GM18507 (cell line): ENCODE measurements at places on chromosomes 7 and 10.

- no peak for DNase-seq
These were observed 581.3 kb downstream of the ATRNL1 start for GRCh38 chr10:115674496-115674895.

GRCh38 chr10:36711361-36711760, 414.0 kb upstream of the ANKRD30A start:
- no peak for DNase-seq

DNA sequence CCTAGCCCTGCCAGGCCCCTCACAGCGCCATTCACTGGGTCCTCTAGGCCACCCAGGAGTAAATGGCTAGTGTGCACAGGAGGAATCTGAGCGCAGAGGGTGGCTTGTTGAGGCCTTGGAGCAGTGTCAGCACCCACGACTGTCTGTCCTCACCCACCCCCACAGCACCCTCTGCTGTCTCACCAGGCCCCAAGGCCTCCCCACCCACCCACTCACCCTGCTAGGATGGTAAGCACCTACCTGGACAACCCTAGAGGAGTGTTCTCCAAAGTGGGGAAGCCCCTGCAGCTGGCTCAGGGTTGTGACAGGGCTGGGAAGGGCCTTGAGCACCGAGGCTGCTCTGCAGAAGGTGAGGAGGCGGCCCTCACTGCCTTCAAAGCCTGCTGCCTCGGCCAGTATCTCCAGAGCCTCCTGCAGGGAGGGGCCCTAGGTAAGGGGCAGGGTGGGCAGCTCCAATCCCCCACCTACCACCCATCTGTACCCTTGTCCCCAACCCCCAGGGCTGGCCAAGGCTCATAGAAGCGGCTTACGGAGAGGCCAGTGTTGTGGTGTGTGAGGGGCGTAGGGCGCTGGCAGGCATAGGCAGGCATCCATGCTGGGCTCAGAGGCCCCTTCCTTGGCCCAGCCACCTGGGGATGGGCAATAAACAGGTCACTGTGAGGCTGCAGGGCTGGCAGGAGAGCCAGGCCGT, 2.9 kb downstream of the POLM start:
- DNase-seq, result no peak

DNA sequence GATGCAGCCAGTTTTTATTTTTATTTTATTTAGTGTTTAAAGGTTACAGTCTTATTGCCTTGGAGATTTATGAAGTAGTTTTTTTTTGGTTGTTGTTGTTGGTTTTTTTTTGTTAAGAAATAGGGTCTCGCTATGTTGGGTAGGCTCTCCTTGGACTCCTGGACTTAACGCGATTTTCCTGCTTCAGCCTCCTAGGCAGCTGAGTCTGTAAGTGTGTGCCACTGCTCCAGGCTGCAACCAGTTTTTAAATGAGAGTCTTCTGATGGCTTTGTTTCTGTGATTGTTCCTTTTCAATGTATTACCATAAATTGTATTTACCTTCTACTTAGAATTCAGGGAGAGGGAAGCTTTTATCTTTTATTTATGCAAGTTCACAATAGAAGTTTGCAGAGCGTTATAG, 62.8 kb downstream of the BICC1 start:
- DNase-seq, result no peak

DNA sequence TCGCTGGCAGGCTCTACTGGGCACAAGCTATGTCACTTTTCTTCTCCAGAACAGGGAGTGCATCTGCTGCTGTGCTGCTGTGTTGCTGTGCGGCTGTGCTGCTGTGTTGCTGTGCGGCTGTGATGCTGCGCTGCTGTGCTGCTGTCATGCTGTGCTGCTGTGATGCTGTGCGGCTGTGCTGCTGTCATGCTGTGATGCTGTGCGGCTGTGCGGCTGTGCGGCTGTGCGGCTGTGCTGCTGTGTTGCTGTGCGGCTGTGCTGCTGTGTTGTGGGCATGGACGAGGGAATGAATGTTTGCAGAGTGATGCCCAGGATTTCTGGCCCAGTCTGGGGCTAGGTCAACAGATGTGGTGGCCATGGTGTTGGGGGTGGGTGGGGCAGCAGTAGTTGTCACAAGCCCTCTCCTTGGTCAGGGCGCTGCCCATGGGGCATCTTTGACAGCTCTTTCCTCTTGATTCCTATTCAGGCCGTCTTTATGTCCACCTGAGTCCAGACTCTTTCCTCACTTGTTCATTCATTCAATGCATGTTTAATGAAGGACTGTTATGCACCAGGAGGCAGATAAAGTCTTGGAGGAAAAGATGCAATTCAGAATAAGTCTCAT, 55.6 kb downstream of the C10orf120 start:
- DNase-seq, result no peak

- no peak for DNase-seq
These were observed 17.4 kb downstream of the PDE6C start for GRCh38 chr10:93629647-93630305.

DNA sequence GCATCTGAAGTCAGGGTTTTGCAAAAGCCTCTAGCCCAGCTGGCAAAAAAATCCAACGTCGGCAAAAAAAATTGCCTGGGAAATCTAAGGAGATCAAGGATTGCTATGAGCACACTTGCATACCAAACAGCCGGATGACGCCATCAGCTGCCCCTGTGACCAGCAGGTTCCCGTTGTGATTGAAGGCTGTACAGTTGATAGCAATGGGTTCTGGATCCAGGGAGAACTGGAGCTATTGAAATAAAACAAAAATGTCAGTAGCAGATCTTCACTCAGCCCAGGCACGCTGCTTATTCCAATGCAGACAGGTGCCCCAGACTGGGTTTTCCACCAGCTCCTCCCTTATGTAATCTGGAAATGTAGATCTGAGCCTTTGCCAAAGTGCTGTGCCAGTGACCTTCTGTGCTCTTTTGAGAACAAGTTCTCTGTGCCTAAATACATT, 18.7 kb upstream of the CYREN start:
- no peak for DNase-seq

GRCh38 chr7:157604661-157605381, 268.0 kb downstream of the DNAJB6 start:
- DNase-seq, result no peak

DNA sequence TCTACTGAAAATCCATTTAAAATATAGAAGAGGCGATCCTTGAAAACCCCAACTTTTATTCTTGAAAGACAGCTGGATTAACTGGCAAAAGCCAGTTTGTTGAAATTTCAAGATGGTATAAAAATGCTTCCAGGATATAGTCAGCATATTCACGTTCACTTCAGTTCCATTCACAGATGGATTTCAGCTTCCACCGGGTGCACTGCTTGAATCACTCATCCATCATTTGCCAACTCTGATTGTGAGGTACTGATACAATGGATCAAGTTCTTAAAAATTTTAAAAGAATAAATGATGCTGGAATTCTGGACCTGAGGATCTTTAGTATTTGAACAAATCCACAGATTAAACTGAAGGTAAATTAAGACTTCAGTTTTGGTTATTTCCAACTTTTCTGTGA, 2.4 kb downstream of the PURB start:
- no peak for DNase-seq

DNA sequence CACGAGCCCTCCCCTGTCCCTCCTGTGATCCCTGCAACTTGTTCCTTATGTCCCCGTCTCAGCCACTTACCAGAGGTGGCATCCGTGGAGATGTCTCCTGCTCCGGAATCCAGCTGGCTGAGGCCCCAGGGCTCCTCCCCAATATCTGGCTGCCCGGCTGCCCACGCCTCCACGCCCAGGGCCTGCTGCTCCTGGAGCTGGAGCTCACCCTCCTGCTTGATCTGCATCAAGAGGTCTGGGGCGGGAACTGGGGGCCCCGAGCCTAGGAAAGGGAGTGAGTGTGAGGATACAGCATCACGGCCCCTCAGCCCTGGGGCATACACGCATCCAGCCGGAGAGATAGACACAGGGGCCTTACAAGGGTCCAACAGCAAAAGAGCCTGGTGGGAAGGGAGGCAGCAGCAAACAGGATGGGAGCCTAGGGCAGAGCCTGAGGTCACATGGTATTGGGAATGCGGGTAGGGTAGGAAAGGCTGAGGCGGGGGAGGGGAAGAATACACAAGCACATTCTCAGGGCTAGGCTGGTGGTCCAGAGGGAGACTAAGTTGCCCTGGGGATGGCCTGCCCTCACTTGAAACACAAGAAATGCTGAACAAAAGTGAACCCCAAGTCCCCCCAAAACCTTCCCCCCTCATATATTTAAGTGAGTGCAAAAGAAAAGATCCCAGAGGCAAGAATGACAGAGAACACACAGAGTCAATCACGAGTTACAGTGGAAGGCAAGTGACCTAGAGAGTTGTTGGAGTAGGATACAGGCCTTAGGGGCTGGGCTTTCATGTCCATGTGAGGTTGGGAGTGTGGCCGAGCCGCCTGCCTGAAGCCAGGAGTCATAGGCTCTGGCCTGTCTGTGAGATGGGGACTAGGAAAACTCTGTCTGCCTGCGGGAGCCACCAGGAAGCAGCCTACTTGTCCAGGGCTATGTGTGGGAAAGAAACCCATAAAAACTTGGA, 16.9 kb upstream of the ZNF777 start:
- DNase-seq, result no peak

GRCh38 chr10:113177936-113178335, 227.9 kb downstream of the TCF7L2 start:
- DNase-seq, result no peak

- DNase-seq, result no peak
These were observed 40.6 kb upstream of the LRRC4 start for GRCh38 chr7:128071801-128072200.

- DNase-seq, result no peak
These were observed 74.7 kb upstream of the PRR15 start for GRCh38 chr7:29488977-29489376.

- DNase-seq, result no peak
These were observed 162.1 kb downstream of the KCNMA1 start for GRCh38 chr10:77475522-77475921.

DNA sequence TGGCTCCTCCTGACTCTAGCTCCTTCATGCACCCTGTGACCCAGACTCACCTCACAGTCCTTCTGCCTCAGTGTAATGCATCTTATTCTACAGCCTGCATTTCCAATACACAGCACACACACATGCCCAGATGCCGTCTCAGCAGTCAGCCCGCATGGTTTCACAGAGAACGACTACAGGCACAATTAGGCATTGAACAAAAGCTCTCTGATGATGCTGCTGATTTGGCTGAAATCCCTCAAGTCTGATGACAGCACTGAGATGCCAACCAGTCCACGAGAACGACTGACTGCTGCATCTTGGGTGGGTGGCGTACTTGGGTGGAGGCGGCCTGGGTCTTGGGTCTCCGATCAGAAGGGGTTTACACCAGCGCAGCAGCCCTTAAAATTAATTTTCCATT, 200.4 kb downstream of the TAX1BP1 start:
- DNase-seq, result no peak

DNA sequence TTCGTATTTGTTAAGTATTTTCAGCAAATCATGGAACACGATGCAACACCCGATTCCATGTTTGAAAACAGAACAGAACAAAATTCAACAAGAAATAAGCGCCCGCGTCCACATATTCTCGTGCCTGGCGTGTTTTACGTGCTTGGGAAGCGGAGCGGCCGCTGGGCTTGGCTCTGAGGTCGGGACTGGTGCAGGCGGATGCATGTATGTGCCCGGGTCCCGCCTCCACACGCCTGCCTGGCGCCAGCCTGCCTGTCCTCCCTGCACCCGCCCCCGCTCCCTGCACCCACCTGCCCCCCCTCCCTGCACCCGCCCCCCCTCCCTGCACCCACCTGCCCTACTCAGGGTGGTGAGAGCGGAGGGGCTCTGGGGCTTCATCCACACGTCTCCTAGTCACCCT, 454.5 kb downstream of the DNAJB6 start:
- DNase-seq, result no peak

DNA sequence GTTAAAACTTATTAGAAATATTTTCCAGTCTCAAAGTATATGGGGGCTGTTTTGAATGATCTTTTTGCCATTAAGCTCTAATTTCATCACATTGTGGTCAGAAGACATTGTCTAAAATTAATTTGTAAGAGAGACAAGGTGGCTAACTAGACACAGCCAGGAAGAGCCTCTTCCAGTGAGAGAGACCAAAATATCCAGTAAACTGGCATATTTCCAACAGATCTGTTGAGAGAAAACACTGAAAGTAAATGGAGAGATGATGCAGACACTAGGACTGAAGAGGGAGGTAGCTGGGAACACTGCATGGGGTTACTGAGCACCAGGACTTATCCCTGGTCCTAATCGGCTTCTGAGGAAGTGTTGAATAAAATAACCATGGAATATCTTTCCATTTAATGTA, 101.5 kb upstream of the TAS2R16 start:
- DNase-seq, result no peak

DNA sequence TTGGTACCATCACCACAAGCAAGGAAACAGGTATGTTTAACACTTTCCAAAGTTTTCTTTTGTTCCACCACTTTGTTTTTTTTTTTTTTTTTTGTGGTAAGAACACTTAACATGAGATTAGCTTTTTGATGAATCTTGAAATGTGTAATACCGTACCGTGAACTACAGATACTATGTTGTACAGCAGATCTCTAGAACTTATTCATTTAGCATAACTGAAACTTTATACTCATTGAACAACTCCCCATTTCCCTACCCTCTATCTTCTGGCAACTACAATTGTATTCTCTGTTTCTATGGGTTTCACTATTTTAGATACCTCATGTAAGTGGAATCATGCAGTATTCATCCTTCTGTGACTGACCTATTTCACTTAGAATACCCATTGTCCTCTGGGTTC, 162.7 kb upstream of the ITGB1 start:
- DNase-seq, result no peak

DNA sequence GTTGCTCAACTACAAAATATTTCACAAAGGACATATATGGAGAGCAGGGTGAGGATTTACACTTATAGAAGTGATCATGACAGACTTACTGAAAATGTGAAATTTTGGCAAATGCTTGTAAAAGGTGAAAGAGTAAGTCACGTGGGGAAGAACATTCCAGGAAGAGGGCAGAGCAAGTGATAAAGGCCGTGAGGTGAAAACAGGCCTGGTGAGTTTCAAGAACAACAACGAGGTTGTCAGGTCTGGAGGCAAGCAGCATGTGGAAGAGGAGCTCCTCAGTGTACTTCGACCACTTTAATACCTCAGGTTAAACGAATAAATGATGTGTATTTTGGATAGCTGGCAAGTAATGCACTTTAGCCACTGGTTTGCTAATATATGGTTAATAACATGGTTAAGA, 706.7 kb downstream of the PCDH15 start:
- DNase-seq, result no peak

- DNase-seq, result no peak
These were observed 25.0 kb upstream of the FRMD4A start for GRCh38 chr10:14355750-14356149.

DNA sequence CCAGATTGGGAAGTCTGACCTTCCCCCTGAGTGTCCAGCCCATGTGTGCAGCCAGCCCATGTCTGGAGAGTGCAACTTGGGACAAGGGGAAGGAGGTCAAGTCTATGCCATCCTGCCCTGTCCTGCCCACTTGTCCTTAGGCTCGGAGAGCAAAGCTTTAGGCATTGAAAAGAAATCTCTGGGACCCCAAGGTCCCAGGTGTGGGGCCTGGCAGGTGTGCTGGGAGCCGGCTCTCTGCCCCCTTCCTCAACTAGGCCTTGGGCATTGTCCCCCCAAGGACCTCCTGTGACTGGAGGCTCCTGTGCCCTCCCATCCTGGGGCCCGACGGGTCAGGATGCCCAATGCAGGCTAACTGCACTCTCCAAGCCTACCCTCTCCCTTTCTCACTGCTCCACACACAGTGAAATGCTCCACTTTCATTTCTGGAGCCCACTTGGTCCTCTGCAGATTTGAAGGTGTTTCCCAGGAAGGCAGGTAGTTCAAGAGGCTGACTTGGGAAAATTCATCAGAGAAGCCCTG, 124.7 kb downstream of the PTPN20 start:
- no peak for DNase-seq
